Calu3 (cell line): ENCODE measurements at places on chromosomes 7 and 10.
A peak's percentile ranks its signal among the peaks of the same experiment; 100 is the strongest.

DNA sequence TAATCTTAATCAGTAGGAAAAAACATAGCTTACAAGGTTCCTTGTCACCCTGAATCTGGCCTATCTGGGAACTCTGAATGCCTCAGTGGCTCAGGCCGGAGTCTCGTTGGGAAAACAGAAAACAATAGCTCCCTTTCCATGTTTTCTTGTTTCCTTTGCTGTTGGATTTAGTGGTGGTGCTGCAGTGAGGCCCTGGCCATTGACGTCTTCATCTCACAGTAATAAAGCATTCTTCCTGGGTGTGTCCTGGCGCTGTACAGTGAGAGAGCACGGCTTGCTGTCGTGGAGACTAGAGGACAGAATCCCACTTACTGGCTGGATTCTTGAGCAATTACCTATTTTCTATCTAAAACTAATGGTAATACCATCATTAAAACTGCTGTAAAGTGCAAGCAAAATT, 1.3 kb upstream of the SPOCK2 start:
- peaks cover 47% of the 10 kb centered on the region for H3K36me3 ChIP-seq
- no peaks in the 10 kb centered on the region for H3K27me3 ChIP-seq
- H3K4me3 ChIP-seq, result peak overlapping the region; percentile 24
- H3K4me1 ChIP-seq, result peaks cover 45% of the 10 kb centered on the region
- H3K27ac ChIP-seq, result peak overlapping the region; percentile 47

DNA sequence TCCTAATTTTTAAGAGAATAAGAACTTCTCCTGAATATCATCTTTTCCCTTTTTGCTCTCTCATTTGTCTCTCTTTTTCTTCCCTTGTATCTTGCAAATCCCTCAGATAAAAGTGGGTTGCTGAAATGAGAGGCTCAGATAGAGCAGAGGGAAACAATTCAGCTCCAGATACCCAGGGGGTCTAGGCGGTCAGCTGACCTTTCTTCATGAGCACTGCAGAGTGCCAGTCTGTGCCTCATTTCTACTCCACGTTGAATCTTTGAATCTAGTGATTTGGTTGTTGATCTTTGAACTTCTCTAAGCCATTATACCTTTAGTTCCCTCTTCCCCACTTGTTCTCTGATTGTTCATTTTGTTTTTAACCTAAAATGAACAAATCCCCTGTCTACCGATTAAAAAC, 572.6 kb downstream of the PTPRN2 start:
- no peaks in the 10 kb centered on the region for H3K36me3 ChIP-seq
- H3K4me1 ChIP-seq, result no peaks in the 10 kb centered on the region
- no peak for DNase-seq
- H3K27me3 ChIP-seq, result no peaks in the 10 kb centered on the region
- no peak overlapping the region for H3K27ac ChIP-seq

GRCh38 chr10:51832652-51833383, 133.4 kb upstream of the CSTF2T start:
- no peaks in the 10 kb centered on the region for H3K27me3 ChIP-seq
- no peaks in the 10 kb centered on the region for H3K36me3 ChIP-seq
- DNase-seq, result peak; percentile 56
- peak overlapping the region; percentile 58 for H3K27ac ChIP-seq
- H3K4me1 ChIP-seq, result peaks cover 14% of the 10 kb centered on the region
- no peak overlapping the region for H3K4me3 ChIP-seq

- no peak overlapping the region for H3K4me3 ChIP-seq
- no peak for DNase-seq
- H3K27me3 ChIP-seq, result no peaks in the 10 kb centered on the region
- H3K27ac ChIP-seq, result no peak overlapping the region
- no peaks in the 10 kb centered on the region for H3K4me1 ChIP-seq
Measured at GRCh38 chr10:25308278-25308677, 133.5 kb downstream of the GPR158 start.

GRCh38 chr7:37262181-37262580, 186.5 kb downstream of the ELMO1 start:
- H3K4me1 ChIP-seq, result no peaks in the 10 kb centered on the region
- H3K4me3 ChIP-seq, result no peak overlapping the region
- H3K36me3 ChIP-seq, result no peaks in the 10 kb centered on the region
- H3K27ac ChIP-seq, result no peak overlapping the region

DNA sequence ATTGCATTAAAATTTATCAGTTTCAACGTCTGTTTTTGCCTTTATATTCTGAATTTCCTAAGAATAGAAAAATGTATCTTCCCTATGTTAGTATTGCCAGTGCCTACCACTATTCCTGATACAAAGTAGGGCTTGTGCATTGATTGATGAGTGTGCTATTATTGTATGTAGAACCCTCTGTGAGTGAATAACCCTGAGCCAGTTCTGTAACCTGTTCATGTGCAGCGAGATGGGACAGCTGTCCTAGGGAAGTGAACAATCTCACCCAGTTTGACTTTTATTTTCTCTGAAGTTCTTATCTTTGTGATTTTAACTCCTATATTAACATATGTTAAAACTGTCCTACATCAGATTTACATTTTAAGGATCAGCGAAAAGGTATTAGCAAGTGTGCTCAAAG, 178.4 kb upstream of the ADO start:
- H3K27ac ChIP-seq, result no peak overlapping the region
- DNase-seq, result no peak
- H3K36me3 ChIP-seq, result no peaks in the 10 kb centered on the region
- no peaks in the 10 kb centered on the region for H3K27me3 ChIP-seq
- H3K4me3 ChIP-seq, result no peak overlapping the region

- no peak for DNase-seq
- no peak overlapping the region for H3K4me3 ChIP-seq
- no peak overlapping the region for H3K27ac ChIP-seq
- no peaks in the 10 kb centered on the region for H3K36me3 ChIP-seq
- no peaks in the 10 kb centered on the region for H3K4me1 ChIP-seq
Measured at GRCh38 chr10:131087464-131088215, 223.9 kb downstream of the TCERG1L start.

DNA sequence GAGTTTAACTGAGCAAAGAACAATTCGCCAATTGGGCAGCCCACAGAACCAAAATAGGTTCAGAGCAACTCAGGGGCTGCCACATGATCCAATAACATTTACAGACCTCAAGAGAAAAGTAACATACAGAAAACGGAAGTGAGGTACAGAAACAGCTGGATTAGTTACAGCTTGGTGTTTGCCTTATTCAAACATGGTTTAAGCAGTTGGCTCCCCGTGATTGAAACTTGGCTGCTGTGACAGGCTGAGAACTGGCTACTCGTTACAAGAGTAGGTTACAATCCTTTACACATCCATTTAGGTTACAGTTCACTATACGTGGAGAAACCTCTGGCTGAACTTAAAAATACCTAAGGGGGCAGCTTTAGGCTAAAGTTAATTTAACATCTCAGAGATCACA, 673.1 kb upstream of the PHF14 start:
- DNase-seq, result no peak
- H3K4me3 ChIP-seq, result no peak overlapping the region
- no peaks in the 10 kb centered on the region for H3K27me3 ChIP-seq
- H3K36me3 ChIP-seq, result no peaks in the 10 kb centered on the region

GRCh38 chr7:95395755-95396135, 430 bp downstream of the PON3 start:
- H3K36me3 ChIP-seq, result peaks cover 22% of the 10 kb centered on the region
- no peak overlapping the region for H3K27ac ChIP-seq
- no peaks in the 10 kb centered on the region for H3K27me3 ChIP-seq
- peaks cover 35% of the 10 kb centered on the region for H3K4me1 ChIP-seq

- H3K4me3 ChIP-seq, result no peak overlapping the region
- no peaks in the 10 kb centered on the region for H3K27me3 ChIP-seq
- H3K4me1 ChIP-seq, result no peaks in the 10 kb centered on the region
- peaks cover 5% of the 10 kb centered on the region for H3K36me3 ChIP-seq
- no peak overlapping the region for H3K27ac ChIP-seq
Measured at GRCh38 chr7:152853236-152853635, 93.7 kb downstream of the ACTR3B start.

GRCh38 chr10:70481831-70482530, 3.4 kb downstream of the PALD1 start:
- H3K4me3 ChIP-seq, result no peak overlapping the region
- peaks cover 35% of the 10 kb centered on the region for H3K27me3 ChIP-seq
- DNase-seq, result no peak
- H3K27ac ChIP-seq, result no peak overlapping the region

- no peak overlapping the region for H3K4me3 ChIP-seq
- no peaks in the 10 kb centered on the region for H3K4me1 ChIP-seq
- H3K27me3 ChIP-seq, result no peaks in the 10 kb centered on the region
- peak; percentile 46 for DNase-seq
- peaks cover 9% of the 10 kb centered on the region for H3K36me3 ChIP-seq
- H3K27ac ChIP-seq, result no peak overlapping the region
Measured at GRCh38 chr10:110600487-110601101, 33.1 kb downstream of the SMC3 start.

DNA sequence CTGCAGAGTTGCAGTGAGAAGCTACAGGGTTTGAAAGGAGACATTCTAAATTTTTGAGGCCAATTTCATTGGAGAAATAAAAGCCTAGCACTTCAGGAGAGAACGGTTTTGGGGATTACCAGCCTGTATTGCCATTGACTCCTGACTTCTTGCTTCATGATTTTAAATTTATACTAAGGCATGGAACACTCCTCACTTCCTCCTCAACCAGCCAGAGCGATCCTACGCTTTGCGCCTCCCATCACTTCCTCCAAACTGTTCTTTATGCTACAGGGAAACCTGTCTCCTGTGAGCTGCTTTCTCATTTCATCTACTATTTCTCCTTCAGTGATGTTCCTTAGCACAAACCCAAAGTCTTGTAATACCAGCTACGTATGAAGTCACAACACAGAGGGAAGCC, 495.1 kb downstream of the SUGCT start:
- H3K27ac ChIP-seq, result no peak overlapping the region
- H3K4me1 ChIP-seq, result no peaks in the 10 kb centered on the region
- no peaks in the 10 kb centered on the region for H3K27me3 ChIP-seq

GRCh38 chr10:101394524-101395133, 40.7 kb downstream of the BTRC start:
- no peaks in the 10 kb centered on the region for H3K36me3 ChIP-seq
- peaks cover under 1% of the 10 kb centered on the region for H3K4me1 ChIP-seq
- no peak for DNase-seq
- no peaks in the 10 kb centered on the region for H3K27me3 ChIP-seq
- H3K27ac ChIP-seq, result no peak overlapping the region

DNA sequence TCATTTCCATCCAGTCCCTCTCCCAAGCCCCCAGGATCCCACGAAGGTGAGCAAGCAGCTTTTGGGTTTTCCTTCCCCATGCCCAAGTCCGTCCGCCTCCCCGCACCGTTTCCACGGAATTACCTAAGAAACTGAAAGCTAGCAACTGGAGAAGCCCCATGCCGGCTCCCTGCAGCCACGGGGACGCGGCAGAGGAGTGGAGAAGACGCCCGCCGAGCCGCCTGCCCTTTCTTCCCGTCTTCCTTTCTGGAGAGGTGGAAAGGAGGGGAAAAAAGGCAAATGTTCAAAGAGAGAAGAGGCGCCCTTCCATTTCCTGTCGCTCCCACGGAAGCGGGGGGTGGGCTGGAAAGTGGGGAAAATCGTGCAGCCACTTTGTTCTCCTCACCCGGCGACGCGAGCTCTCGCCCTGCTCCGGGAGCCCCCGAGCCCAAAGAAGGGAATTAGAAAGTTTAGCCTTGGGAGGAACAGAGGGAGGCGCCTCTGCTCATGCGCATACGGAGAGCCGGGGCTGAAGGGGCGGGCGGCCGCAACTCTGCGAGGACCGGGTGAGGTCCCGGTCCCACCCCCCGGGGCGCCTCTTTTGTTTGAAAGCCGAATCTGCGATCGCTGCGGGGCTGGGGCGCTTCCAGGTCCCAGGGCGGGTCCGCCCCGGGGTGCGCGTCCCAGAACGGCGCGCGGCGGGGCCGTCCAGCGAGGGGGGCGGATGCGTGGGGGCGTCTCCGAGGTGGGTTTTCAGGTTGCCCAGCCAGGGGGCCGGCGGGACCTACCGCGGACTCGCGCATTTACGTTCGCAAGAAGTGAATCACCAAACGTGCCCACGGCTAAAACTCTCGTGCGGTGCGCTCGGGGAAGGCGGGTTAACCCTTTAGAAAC, at the start of gene LAMB1:
TSS of gene LAMB1 (minus strand) at position 436 of the 873 bp plus-strand sequence. CDS start at position 160, 276 bp downstream.
- peaks cover 46% of the 10 kb centered on the region for H3K36me3 ChIP-seq
- peak within 1 kb of the TSS; percentile 86 for H3K27ac ChIP-seq
- H3K4me1 ChIP-seq, result peaks cover 52% of the 10 kb centered on the region

DNA sequence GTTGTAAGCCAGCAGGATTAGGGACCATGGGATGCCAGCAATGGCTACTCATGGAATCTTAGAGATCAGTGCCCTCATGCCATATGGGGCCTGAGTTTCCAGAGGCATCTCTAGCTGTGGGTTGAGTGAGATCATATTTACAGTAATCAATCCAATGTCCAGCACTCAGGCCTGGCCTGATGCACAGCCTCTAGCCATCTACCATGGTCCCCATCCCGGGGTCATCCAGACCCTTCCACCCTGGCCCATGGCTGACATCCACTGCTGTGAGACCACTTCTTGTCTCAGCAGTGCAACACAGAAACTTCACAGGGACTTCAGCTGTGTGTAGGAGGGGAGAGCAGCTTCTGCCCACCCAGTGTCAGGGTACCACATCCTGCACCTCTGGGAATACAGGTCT, 6.5 kb upstream of the ADCY1 start:
- no peak overlapping the region for H3K27ac ChIP-seq
- H3K4me1 ChIP-seq, result no peaks in the 10 kb centered on the region
- DNase-seq, result no peak
- no peak overlapping the region for H3K4me3 ChIP-seq

DNA sequence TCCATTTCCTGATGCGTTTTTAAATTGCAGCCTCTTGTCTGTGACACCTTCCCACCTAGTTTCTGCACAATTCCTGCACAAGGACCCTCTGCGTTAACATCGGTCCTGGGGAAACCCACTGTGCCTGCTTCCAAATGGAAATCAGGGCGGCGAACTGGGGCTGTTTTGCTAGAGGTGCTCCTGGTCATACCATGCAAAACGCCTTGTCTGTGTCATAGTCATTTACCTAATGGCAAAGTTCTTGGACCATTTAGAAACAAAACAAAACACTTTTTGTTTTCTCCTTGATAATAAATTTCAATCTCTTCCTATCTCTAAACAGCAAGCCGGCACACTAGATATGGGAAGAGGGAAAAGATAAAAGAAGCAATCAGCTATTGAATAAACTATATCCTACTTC, 206.9 kb upstream of the KLF14 start:
- peaks cover 45% of the 10 kb centered on the region for H3K4me1 ChIP-seq
- H3K36me3 ChIP-seq, result peaks cover 69% of the 10 kb centered on the region
- DNase-seq, result no peak
- peak overlapping the region; percentile 97 for H3K27ac ChIP-seq

DNA sequence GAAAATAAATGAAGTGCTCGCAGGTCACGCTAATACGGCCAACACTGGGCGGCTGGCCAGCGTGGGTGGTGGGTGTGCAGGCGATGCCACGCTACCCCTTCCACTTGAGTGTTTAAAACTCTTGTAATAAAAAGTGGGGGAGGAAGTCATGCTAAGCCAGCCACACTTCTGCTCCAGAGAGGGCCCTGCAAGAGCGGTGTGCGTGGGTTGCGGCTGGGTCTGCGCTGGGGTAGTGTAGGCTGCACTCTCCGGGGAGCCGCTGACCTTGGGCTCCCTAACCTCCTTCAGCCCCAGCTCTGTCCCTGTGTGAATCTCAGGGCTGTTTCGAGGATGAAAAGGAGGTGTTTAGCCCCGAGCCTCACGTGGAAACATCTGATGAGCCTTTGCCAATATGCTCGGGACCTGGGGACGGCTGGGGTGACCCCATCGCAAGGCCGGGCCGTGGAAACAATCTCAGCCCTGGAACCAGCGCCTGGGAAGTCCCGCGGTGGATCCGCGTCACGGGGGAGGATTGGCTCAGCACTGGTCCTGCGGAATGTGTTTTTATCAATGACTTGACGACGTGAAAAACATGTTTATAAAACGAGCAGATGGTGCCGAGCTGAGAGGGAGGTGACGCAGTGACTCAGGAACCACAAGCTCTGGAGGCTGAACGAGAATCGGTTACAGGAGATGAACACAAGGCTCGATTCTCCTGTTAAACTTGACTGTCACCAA, 278.5 kb downstream of the DNAJB6 start:
- H3K4me1 ChIP-seq, result no peaks in the 10 kb centered on the region
- H3K4me3 ChIP-seq, result no peak overlapping the region
- no peaks in the 10 kb centered on the region for H3K36me3 ChIP-seq
- no peak overlapping the region for H3K27ac ChIP-seq
